HFF-Myc (cell line): ENCODE measurements at places on chromosomes 6 and 20.

DNA sequence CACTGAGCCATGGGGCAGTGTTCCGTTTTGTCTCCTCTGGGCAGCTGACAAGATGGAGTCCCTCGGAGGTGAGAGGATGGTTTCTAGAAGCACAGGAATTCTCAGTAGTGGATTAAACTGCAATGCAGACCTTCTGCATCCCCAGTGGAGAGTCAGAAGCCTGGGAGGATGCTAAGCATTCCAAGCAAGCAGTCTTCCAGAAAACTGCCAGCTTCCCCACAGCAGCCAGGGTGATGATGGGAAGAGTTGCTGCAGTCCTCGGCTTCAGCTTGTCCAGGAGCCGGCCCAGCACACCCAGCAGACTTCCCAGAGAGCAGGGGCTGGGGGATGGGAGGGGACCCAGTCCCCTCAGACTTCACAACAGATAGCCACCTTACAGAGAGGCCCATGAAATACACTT is 163.6 kb downstream of the LY86 start:
- DNase-seq, result no peak

GRCh38 chr6:161199850-161200249 is 74.0 kb downstream of the AGPAT4 start:
- DNase-seq, result no peak

- no peak for DNase-seq
These were observed 51.8 kb upstream of the SYNJ2 start for GRCh38 chr6:157929765-157930319.

DNA sequence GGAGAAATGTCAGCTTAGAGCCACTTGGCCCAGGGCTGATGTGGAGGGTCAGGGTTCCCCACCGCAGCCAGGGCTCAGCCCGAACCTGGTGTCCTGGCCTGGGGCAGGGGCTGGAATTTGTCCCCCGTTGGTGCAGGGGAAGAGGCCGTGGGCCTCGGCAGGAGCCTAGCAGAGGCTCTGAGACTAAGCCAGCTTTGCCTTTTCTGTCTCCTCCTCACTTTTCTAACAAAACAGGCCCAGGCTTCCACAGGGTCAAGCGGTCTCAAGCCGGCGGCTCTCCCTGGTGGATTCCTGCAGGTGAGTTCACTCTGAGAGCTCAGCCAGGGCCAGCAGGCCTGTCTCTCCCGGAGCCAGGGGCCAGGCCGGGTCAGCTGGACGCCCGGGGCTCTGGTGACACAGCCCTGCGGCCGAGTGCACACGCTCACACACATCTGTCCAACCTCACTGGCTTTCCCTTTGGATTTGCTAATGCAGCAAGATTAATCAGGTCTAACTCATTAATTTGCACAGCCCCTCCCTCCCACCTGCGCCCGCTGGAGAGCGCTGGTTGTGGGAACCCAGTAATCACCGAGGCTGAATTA is 2.9 kb upstream of the CHRNA4 start:
- DNase-seq, result no peak

DNA sequence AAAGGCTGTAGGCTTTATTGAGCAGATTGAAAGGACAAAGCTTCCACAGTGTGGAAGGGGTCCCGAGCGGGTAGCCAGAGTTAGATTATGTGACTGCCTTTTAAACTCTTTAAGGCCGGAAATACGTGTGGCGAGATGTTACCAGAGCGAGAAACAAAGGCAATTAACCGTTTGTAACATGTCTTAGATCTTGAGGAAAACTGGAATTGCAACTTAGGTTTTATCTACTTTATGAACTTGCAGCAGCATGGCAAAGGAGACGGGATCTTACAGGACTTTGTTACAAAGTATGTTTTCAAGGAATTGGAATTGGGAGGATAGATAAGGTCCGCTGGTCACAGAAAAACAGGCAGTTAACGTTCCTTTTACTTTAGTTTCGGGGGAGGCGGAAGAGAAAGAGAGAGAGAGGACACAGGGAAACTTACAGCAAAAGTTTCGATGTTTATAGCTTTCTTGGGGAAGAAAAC is 594.7 kb upstream of the ADGRB3 start:
- no peak for DNase-seq
